Cortex of kidney (tissue), 1 donor: ENCODE measurements at places on chromosomes 16 and 17.

DNA sequence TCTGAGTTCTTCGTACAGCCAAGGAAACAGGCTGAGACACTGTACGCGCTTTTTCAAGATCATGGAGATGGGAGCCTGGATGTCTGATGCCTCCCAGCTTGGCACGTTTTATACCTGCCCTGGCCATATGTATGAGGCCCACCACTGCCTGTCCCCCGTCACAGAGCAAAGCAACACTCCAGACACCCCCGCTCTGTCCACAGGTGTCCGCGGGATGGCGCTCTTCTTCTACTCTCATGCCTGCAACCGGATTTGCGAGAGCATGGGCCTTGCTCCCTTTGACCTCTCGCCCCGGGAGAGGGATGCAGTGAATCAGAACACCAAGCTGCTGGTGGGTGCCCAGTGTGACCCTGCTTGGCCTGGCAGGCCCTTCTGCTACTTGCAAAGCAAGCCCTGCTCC lies 39.8 kb upstream of the POLR3E start:
- DNase-seq = no peak

- no peak for DNase-seq
Observed at GRCh38 chr16:87931504-87931903, 4.8 kb downstream of the CA5A start.

DNA sequence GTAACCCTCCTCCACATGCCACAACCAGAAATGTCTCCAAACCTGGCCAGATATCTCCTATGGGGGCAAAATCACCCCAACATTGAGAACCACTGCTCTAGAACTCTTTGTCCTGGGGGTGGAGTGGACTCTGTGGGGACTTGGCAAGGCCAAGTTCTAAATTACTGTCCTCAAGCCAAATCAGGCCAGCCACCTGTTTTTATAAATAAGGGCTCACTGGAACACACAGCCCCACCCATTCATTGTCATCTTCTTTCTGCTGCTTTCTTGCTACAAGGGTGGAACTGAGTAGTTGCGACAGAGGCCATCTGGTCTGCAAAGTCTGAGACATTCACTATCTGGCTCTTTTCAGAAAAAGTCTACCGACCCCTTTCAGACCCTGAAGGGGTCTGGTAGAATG lies 26.8 kb upstream of the TMEM220 start:
- DNase-seq = no peak

DNA sequence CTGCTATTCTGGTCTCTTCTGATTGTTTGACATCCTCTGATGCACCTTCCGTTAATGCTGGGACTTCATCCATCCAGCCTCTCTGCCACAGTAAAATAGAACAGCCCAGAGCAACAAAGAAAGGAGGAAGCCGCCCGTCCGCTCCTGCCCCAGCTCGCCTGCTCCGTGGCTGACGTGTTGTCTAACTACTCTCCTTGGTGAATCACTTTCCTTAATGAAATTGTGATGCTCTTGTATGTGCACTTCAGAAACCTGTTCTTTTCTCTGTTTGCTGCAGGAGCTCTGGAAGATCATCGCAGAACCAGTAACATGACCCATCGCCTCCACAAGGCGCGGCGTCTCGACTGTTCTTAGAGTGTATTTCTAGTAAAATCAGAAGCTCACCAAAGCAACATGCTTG lies 24.3 kb downstream of the METTL22 start:
- no peak for DNase-seq

DNA sequence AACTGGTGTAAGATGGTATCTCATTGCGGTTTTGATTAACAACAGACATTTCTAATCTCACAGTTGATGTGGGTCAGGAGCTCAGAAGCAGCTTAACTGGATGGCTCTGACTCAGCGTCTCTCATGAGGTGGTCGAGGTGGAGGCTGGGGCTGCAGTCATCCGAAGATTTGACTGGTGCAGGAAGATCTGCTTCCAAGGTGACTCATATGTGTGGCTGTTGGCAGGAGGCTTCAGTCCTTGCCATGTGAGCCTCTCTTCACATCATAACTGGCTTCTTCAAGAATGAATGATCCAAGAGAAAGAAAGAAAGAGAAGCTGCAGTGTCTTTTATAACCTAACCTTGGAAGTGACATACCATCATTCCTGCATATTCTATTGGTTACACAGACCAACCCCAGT lies 376.1 kb downstream of the SEC14L1 start:
- DNase-seq = no peak

DNA sequence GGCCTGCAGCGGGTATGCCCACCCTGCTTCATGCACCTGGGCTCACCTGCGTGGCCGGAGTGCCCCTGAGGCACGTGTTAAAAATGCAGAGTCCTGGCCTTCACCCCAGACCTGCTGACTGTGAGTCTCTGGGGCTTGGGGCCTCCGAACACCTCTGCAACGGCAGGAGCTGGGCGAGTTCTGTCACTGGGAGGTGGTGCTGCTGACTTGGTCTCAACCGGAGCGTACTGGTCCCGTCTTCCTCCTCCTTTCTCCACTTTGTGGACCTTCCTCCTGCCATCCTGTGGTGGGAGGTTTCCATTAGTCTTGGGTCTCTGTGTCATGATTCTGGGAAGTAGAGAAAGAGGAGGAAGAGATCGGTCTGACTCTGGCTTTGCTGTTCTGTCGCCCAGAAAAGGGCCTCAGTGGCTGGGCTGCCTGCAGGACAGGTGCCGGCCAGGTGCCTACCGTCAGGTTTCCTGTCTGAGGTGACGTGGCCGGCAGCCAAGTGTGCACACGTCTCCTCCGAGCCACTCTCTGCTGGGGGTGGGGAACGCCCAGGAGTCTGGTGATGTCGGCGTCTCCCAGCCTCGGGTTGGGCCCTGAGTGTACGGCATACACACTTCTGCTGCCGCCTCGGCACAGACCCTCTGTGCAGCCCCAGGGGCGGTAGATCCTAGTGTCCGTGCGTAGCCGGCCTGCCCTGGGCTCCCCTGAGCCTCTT lies 6.9 kb downstream of the TSC2 start:
- no peak for DNase-seq

DNA sequence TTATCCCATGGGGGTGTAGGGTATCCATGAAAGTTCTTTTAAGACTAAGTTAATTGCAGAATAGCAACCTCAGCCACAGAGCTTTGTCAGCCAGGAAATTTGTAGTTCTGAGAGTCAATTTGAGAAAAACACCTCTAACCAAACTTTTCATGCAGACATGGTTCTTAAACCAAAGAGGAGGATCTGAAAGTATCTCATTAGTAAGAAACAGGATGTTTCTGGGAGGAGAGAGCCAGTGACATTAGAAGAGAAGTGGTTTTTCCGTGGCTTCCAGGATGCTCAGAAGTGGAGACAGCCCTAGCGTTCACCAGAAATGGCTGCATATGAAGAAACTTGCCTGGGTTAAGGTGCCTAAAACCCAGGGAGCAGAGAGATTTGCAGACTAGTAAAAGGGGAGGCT lies 7.9 kb downstream of the GNAO1 start:
- no peak for DNase-seq
